Dermis blood vessel endothelial cell (primary cell): ENCODE measurements at places on chromosomes 12 and 14. TPM values are rescaled to one million over a fixed set of nuclear protein-coding genes. Genes with fewer than 3 reads are reported as not detected.

The DAO gene
- total RNA-seq = under 0.01 TPM in 1 of 2 replicates, not detected in the other

The TAS2R14 gene
- 0.74 and 2.0 TPM in 2 replicates for total RNA-seq

The TMPO gene
- 143 and 205 TPM in 2 replicates for total RNA-seq

The PRH2 gene
- total RNA-seq = not detected in 2 replicates

DNA sequence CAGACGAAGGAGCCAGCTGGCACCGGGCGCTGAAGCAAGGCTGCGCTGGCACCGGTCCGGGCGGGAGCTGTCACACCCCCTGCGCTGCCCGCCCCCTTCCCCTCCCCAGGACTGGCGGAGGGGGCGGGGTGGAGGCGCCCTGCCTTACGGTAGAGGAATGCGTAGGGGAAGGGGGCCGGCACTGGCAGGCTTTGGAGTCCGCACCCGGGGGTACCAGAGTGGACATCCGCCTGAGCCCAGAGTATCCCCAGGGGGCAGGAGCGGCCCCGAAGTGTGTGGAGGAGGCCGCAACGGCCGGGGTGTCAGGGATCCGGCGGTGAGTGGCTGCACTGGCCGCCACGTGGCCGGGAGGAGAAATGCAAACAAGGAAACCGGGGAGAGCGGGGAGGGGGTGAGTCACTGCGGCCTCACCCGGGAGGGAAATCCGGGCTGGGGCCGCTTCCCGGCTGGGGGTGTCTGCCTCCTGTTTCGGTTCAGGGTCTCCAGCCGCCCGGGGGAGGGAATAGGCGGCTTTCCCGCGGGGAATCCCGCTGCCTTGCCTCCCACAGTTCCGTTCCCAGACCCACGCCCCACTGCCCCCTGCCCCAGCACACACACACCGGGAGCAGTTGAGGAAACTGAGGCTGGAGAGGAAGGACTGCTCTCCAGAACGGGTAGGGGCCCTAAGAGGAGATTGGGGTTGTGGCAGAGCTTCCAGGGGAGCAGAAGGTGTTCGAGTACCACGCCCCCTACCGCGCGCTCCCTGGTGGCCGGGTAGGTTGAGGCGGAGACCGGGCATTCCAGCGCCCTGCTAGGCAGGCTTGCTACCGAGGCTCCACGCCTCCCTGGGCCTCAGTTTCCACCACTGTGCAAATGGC lies at the start of gene RAPGEF3:
Gene RAPGEF3, minus strand, starts transcription at position 47 of the 857 bp plus-strand sequence. CDS start 324 bp downstream, outside the sequence.
- DNase-seq = peak; percentile 93

GRCh38 chr12:131280426-131280825 lies 326.7 kb downstream of the ADGRD1 start:
- DNase-seq = no peak

GRCh38 chr14:75368333-75368732 lies 59.5 kb upstream of the JDP2 start:
- no peak for DNase-seq

GRCh38 chr12:31029916-31030562 lies 43.6 kb upstream of the DDX11 start:
- DNase-seq = no peak

GRCh38 chr14:101707863-101708620 lies 53.5 kb upstream of the PPP2R5C start:
- DNase-seq = no peak

DNA sequence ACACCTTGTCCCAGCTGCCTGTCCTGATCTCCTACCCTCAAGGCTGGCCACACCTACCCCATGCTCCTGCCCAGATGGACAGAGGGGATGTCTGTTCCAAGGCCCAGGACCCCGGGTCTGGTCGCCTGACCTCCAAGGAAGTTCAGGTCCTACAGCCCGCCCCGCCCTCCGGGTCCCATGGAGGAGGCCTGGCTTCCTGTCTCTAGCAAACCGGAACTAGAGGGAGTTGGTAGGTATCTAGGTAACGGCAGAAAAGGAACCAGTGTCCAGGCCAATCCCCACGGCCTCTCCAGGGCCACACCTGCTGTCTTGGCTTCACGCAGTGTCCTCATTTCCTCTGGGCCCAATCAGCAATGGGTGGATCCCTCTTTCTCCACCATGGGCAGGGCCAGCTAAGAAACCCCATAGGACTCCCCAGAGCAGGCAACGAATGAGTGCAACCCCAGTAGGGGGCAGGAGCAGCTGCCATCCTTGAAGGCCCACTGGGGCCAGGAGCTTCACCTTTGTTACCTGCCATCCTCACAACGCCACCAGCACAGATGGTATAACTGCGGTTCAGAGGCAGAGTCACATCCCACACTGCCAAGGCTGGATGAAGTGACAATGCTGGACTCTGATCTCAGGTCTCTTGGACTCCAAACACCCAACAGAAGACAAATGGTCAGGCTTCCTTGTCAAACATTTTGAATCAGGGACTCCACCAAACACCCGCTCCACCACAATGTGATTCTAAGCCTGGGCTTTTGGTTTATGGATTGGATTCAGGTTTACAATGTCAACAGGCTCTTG lies 25.1 kb upstream of the RPLP0 start:
- peak; percentile 59 for DNase-seq

DNA sequence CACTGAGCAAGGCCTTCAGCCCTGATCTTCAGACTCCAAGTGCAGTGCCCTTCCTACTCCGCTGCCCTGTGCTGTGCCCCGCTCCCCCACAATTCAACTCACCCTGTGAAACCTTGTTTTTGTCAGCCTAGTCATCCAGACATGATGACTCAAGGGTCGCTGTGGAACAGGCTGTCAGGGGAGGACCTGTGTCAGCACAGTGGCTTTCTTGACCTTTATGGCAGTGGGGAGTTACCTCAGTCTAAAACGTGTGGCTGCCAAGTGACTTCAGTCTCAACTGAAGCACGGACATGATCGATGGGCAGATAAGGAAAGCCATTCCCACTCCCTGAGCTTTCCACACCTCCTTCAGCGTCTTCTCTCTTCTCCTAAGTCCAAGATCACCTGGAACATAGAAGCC lies 16.3 kb upstream of the FLVCR2 start:
- no peak for DNase-seq

DNA sequence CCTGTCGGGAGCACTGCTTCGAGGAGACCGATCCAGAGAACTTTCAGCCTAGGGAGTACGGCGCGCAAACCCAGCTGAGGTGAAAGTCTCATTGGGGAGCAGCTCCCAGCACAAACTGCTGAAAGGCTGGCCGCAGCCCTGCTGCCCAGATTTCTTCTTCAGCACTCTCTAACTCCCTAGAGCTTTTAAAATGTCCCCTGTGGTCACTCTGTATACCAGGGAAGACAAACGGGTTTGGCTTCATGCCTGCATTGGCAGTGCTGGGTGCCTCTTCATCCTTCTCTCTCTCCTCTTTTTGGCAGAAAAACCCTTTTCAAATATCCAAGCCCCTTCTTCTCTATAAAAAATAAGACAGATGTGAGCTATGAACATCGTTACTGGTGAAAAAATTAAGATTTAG lies 34.9 kb downstream of the BBS10 start:
- DNase-seq = no peak

DNA sequence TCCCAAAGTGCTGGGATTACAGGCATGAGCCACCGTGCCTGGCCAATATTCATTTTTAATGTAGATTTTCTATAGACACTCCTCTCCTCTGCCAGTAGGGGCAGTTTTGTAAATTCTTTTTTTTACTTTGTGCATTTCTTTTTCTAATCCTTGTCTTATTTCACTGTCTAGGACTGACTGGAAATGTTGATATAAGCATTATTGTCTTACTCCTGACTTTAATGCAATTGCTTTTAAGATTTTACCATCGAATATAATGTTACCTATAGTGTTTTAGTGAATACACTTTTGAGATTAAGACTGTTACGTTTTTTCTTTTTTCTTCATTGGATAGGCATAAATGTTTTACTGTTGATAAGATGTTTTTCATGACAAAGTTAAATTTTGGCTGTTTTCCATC lies 35.4 kb upstream of the EMP1 start:
- DNase-seq = no peak

- DNase-seq = no peak
Measured at GRCh38 chr14:49250109-49250508, 336.1 kb downstream of the RPS29 start.

DNA sequence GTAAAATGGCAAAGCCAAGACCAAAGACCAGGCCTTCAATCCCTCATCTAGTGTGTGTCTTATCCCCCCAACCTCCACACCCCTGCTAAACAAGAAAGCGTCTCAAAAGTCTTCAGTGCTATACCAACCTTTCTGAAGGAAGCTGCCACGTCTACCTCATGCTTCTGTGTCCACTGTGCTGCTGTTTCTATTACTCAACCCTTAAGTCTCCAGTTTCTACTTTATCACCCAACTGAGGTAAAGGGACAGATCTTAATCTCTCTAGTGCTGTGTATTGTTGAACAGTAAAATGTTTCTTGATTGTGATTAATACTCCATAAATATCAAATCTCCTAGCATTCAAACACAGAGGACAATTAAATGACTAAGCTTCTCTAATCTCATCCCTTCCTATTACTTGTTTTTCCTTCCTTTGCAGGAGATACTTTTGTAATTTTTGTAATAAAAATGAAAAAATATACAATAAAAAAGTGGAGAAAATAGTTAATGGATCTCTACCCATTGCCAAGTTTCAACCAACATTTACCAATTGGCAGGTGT lies 23.3 kb downstream of the BTBD7 start:
- peak; percentile 36 for DNase-seq

DNA sequence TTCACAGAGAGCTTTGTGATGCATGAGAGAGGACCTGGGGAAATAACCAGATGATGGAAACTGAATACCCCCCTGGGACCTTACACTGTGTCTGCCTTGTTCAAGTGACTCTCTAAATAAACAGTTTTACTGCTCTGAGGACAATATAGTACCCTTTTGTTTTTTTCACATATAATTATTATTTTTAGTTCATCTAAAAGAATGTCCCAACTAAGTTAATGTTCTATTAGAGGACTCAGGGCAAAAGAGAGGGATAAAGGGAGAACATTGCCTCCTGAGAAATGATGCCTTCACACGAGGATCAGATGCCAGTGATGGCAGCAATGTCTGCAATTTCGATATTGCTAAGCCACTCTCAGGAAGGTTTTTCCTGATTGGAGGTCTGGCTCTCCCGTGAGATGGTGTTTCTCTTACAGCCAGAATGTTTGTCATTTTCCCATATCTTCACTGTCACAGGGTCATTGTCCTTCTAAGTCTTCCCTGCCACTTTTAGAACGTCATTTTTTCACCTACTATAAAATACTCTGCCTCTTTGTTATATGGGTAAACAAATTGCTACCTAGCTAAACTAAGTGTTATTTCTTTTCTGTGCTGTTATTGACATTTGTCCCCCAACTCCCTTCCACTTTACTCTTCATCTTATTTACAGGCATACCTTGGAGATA lies 201.6 kb downstream of the RAD51B start:
- DNase-seq = no peak

DNA sequence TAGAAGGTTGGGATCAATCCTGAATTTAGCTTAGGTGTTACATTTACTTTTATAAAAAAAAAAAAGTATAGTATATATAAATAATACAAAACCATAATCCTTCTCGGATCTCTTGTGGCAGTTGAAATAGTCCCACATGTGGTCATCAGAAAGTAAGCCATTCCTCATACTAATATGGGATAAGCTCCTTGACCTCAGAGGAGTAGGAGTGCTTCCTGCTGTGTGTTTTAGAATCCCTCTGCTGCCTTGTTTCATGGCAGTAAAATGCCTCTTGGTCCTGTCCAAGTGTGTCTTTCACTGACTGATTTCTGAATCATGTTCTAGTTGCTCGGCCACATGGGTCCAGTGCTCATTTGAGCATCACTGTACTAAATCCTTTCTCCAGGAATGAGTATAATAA lies 117.0 kb downstream of the NTN4 start:
- no peak for DNase-seq
